ENCODE measurements at places on chromosomes 5 and 9. TPM values are rescaled to one million over a fixed set of nuclear protein-coding genes. Genes with fewer than 3 reads are reported as not detected.
A peak's percentile ranks its signal among the peaks of the same experiment; 100 is the strongest.

DIRAS2 gene
- 1.1 TPM for polyA plus RNA-seq

ANAPC2 gene
- polyA plus RNA-seq, result 36.3 TPM

DNA sequence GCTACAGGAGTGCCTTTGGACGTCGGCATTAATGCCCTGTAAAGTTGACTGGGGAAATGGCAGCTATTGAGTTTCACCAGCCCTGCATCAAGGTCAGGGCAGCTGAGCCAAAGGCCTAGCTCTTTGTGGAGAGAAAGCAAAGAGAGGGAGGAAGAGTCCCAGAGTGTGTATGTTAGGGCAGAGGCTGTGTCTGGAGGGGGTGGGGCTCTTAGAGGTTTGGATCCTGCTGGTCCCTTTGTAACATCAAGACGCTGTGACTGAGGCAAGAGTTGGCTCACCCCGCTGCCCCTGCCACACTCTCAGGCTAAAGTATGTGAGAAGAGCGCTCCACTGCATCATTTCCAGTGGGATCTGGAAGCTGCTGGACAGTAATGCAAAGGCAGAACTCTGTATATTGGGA is 34.3 kb downstream of the TMOD1 start:
- no peak for DNase-seq

DNA sequence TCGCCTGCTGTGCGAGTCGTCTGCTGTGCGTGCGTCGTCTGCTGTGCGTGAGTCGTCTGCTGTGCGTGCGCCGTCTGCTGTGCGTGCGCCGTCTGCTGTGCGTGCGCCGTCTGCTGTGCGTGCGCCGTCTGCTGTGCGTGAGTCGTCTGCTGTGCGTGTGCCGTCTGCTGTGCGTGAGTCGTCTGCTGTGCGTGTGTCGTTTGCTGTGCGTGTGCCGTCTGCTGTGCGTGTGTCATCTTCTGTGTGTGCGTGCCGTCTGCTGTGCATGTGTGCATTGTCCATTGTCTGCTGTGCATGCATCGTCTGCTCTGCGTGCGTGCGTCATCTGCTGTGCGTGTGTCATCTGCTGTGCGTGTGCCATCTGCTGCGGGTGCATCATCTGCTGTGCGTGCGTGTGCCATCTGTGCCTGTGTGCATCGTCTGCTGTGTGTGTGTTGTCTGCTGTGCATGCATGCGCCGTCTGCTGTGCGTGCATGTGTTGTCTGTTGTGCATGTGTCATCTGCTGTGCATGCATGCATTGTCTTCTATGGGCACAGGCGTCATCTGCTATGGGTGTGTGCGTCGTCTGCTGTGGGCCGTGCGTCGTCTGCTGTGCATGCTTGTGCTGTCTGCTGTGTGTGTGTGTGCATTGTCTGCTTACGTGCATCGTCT is 68.6 kb upstream of the IRX4 start:
- no peak for DNase-seq

DNA sequence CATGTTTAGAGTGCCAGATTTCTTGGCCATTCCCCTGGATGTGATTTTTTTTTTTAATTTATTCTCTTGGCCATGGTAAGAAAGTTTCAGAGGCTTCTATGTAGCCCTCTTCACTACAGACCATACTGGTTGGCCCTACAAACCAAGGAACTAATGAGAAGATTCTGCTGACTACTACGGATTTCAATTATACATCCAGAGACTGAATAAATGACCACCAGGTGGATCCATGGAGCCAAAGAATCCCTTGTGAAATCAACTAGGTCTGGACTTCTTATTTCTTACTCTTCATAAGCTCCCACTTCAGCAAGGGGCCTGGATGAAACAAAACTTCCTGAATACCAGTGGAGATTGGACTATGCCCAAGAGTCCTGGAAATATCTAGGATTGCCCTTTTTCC is 27.6 kb downstream of the ZNF622 start:
- no peak for DNase-seq

DNA sequence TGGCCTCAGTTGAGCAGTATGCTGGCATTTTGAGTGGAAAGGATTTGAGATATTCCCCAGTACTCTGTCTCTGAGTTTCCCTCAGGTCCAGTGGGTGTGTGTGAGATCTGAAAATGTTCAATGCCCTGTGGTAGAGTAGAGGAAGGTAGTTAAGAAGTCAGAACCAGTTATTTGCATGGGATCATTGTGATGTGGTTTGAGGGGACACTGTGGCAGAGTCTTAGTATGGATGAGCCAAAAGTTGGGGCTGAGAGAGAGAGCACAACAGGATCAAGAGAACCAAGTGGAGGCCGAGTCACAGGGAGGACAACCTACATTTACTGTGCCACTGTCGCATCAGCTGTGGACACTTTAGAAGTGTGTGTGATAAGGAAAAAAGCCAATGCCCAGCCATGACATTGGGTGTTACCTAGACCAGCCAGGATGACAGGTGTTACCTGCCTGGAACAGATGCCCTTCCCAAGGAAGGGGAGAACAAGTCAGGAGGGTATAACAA is 128.9 kb upstream of the IL12B start:
- DNase-seq, result no peak

DNA sequence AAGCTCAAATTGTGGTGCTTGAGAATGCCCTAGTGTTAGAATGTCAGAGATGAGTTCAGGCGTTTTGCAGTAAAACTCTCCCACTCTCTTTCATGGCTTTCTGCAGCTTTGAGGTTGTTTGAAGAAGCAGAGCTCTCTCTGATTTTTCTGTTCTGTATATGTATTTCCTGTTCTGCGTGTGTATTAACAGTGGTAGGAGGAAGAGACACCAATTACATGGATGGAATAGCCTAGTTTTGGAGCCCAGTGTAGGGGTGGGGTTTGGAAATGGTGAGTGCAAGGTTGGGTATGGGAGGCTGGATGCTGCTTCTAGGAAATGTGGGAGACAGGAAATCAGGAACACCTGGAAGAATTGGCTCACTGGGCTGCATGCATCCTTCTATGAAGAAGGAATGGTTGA is 12.4 kb downstream of the LARP1 start:
- no peak for DNase-seq

DNA sequence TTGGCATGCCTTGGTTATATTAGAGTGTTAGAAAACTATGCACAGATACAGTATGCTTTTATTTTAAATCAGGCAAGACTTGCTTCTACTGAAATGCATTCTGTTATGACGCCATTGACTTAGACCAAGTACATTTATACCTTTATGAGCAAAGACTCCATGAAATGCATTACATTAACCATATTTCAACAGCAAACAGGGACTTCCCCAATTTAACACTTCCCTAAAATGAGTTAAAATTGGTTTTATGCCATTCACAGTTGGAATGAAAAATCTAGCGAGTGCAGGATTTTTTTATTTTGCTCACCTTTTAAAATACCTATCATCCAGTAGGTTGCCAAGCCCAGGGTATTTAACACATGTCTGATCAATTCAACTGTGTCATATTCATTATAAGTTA is 272.1 kb upstream of the IZUMO3 start:
- no peak for DNase-seq

DNA sequence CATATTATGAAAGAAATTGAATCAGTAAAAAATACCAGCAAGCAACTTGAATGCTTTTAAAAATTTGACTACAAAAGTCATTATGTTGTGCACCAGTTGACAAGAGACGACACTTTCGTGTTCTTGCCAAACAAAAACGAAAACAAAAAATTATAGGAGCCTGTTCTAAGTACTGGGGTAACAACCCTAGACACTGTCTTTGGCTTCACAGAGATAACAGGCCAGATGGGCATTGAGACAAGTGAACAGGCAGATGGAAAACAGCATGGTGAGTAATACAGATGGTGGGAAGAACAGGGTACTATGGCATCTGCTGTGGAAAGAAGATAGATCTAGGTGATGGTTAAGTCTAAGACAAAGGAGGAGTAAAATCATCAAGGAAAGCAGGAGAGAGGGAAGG is 99.0 kb downstream of the CDH12 start:
- no peak for DNase-seq

GRCh38 chr9:419571-420171 is 205.0 kb downstream of the DOCK8 start:
- no peak for DNase-seq

DNA sequence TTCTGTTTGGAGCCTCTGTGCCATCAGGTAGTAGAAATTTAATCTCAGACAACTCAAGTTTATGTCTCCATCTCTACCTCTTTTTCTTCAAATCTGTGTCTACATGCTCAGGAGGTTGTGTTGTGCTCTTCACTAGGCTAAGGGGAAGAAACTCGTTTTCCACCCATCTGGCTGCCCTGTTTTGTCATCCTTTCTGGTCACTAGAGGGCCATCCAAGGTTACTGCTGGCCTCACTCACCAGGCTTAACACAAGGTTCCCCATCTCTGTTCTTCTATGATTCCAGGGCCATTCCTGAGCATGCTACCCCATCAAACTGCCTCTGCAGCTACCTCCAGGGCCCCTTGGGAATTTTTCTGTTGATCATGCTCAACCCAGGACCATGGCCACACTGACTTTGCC is 213.3 kb upstream of the FBXL7 start:
- DNase-seq, result no peak

DNA sequence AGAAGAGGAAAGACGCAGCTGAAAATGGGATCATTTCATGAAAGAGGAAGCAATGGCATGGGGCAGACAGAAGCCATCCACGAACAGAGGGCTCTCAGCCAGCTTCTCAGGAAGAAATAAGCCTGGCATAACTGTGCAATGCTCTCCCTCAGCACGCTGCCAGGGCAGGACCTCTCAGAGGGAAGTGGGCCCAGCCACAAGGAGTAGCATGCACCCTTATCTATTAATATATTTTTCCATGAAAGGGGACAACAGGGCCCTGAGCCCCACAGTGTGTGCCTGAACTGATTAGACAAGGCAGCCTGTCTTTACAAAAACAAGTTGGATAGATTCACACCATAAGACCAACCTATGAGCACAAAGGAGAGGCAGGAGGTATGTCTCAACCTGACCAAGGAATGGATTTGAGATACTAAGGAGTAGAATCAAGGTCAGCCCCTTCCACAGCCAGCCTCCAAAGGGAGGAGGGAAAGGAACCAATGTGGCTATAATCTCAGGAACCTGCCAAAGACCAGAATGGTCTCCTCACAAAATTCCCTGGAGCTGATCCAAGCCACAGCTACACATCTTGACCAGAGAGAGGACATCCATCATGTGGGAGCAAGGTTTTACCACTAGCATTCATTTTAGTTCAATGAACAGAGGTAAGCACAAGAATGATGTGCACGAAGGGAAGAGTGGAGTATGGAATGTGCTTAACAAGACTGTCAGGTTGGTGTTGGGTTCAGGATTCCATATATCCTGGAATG is 154.8 kb downstream of the SIL1 start:
- DNase-seq, result no peak

SWI5 gene
- polyA plus RNA-seq, result 21.8 TPM

GRCh38 chr5:173486355-173487225 is 129.9 kb downstream of the BOD1 start:
- no peak for DNase-seq

GRCh38 chr5:26805076-26805475 is 233.3 kb downstream of the CDH9 start:
- DNase-seq, result no peak

GRCh38 chr5:95081500-95081960 is 203.4 kb downstream of the MCTP1 start:
- peak; percentile 36 for DNase-seq

ZFP37 gene
- 3.5 TPM for polyA plus RNA-seq

- no peak for DNase-seq
Measured at GRCh38 chr5:32711362-32711680, 200 bp downstream of the NPR3 start.

GRCh38 chr5:166353580-166353979 is 1937.9 kb upstream of the WWC1 start:
- DNase-seq, result peak; percentile 46

VCAN gene
- 211 TPM for polyA plus RNA-seq

DNA sequence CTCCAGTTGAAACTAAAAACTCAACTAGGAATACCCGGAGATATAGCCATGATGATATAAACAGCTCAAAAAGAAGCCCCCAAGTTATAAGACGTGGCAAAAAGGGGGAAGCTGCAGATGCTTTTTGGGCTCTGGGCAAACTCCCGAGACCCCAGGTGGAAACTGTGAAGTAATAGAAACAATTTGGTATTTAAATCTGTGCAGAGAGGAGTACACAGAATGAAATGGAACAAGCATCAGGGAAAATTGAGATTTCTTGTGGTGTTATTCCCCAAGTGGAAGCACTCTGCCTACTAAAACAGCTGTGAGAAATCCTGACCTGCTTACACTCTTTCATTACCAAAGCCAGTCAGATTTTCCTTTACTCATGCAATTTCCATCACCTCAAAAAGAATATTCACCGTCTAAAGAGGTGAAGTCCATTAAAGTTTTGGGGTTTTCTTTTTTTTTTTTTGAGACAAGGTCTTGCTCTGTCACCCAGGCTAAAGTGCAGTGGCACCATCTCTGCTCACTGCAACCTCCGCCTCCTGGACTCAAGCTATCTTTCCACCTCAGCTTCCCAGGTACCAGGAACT is 23.5 kb downstream of the SAXO1 start:
- DNase-seq, result peak; percentile 66

DNA sequence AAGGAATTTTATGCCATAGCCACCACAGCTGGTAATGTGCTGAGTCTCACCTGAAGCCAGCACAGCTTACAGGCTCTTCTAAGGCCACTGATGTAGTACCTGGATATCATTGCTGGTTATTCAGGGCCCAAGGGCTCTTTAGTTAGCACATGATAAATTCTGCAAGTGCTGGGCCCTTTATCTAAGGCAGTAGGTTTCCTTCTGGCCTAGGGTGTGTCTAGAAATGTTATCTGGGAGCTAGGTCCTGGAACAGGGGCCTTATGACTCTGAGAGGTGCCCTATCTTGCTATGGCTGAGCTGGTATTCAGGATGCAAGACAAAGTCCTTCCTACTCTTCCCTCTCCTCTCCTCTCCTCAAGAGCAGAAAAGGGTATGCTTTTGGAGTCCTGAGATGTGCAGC is 1424.5 kb upstream of the NUDT12 start:
- no peak for DNase-seq

PFN3 gene
- not detected for polyA plus RNA-seq

RNF224 gene
- 2.1 TPM for polyA plus RNA-seq

- peak; percentile 72 for DNase-seq
Measured at GRCh38 chr9:34899535-34900158, 58.4 kb upstream of the PHF24 start.

GRCh38 chr5:96114736-96115135 is 153.1 kb upstream of the ELL2 start:
- DNase-seq, result no peak
